ENCODE measurements at places on chromosomes 4 and X.

DNA sequence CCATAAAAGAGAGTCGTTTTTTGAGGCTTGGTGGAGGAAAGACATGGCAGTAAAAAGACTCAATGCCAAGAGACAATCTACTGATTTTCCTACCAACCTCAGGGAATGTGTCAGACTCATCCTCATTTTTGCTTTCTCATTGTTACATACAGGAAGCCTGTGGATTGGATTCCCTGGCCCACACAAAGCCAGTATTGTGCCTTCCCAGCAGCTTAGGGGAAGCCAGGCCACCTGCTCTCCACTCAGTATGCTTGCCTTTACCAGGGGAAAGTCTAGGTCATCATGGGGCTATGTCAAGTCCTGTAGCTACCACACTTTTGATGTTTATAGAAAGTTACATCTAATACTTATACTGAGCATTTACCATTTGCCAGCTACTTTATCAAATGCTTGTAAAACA lies 11.0 kb downstream of the BMX start:
- DNase-seq, result no peak

DNA sequence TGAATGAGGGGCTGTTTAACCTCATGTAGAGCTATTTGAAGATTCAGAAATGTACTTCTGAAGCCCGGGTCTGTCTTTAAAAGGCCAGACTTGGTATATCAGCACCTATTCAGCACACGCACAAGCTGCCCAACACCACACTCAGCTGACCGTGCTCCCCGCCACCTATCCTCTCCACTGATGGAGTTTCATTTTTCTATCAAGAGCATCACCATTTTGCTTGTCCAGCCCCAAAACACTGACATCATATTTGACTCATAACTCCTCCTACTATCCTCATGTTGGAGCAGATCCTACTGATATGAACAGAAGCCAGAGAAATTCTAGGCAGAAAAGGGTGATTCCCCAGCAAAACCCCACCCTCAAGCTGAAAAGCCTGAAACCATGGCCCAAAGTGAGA lies 100.3 kb downstream of the SORBS2 start:
- DNase-seq, result no peak

DNA sequence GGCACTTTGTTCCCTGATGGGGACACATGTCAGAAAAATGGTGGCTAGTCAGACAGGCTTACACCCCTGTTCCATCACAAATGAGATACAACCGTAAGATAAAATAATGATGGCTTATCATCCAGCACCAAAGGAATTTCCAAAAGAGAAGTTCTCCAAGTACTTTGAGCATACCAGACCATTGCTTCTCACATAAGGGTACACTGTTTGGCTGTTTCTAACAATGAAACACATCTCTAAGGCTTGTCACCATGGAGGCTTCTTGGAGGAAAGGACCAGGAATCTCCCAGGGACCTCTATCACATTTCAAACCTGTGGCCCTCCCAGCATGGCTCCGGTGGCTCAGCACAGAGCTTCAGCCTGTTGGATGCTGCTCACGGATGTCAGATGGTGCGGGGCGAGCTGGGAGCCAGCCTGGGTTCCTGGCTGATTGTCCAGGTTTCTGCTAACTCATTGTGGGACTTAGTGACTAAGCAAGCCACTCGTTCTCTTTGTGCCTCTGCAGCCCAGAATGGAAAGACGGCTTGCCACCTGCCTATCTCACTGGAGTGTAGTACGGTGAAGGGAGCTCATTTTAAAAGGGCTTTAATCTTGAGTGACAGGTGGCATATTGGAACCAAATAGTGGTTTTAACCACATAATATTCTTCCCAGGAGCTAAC lies 54.5 kb downstream of the FHDC1 start:
- DNase-seq, result no peak

GRCh38 chr4:53748328-53748772 lies 157.1 kb upstream of the LNX1 start:
- no peak for DNase-seq

- peak; percentile 84 for DNase-seq
Measured at GRCh38 chrX:10620121-10620699, at the start of gene MID1. MID1 (minus strand) TSS chrX:10620585; CDS start chrX:10567547, 53,038 bp downstream.

DNA sequence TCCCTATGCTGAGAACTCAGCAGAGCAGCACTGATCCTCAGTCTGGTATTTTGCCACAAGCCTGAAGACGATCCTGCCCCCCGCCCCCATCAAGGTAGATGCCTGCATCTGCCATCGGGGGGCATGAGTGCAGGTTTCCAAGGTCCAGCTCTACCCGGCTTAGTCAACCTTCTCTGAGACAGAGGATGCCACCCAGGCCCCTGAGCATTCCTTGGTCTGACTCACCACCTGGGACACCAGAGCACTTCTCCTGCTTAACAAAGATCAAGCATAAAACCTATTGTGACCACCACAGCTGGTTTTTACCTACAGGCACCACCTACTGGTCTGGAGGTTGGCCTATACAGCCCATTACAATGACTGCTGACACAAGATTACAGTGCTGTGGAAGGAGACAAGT lies 1168.1 kb downstream of the PCDH19 start:
- no peak for DNase-seq

DNA sequence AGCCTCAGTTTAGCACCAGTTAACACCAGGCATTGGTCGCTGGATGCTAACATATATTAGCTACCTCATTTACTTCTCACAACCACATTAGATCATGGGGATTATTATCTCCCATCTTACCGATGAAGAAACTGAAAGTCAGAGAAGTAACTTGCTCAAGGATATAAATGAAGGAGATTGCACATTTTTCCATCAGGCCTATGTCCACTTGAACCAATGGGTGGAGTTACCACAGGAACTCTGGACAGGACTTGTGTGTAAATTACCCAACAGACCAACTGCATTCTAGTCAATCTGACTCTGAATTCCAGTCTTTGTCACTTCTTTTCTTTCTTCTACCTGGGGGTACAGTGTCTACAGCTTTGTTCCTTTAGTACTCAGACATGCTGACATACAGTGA lies 1.8 kb downstream of the LNX1 start:
- no peak for DNase-seq

DNA sequence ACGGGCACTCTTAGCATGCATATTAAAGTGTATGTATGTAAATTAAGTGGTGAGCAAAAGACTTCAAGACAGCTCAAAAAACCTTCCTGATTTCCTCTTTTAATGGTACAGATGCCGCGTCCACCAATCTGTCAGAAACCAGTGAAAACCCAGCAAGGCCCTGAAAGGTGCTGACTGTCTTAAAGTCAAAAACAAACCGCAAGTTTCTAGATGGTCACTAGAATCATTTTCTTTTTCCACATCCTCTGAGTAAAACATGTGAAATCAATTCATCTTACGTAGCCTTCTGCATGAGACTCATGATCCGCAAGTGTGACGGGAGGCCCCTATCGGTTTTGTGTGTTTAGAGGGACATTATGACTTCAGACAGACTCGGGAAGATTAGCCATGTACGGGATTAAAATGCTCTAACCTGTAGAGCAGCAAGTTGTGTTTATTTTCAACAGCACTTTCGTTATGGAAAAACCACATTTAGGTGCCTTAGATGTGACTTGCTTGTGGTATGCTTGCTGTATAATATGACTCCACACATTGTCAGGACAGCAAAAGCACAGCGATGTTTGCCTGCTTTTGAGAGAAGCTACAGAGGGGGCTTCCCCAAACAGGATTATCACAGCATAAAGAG lies 88.2 kb upstream of the STS start:
- DNase-seq, result no peak

GRCh38 chr4:153260132-153260531 lies 55.9 kb downstream of the TRIM2 start:
- DNase-seq, result no peak

- DNase-seq, result no peak
Measured at GRCh38 chr4:21726255-21726815, 222.2 kb downstream of the KCNIP4 start.

- DNase-seq, result no peak
Measured at GRCh38 chr4:107017443-107018343, 18.4 kb downstream of the DKK2 start.

DNA sequence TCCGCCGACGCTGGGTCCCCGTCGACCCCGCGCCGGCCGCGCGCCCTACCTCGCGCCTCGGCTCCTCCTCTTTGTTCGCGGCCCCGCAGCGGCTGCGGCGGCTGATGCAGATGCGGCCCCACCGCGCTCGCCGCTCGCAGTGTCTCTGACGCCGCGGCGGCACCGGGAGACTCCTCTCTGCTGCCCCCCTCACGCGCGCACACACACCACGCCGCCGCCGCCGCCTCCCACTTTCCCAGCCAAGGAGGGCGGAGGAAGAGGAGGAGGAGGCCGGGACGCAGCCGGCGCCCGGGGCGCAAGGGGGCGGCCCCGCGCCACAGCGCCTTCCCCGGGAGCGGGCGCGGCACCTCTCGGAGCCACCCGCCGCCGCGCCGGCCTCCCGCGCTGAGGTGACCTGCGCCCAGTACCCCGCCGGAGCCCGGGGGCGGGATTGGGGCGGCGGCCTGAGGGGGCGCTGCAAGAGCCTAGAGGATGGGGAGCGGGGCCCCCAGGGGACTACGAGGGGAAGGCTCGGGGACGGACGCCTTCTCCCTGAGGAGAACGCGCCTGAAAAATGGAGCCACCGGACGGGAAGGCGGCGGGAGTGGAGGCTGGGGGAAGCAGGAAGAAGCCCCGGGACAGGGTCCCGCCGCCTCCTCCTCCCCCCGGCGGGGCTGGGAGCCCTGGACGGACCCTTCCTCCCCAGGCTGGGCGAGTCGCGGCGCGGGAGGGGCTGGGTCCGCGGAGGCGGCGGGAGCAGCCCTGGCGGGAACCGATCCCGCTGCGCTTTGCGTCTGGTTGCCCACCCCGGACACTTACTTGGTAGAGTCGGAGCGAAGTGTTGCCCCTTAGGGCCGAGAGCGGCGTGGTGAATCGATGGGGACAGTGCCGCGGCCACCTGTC lies at the start of gene SH3RF1:
Gene SH3RF1 (minus strand): TSS at position 147 of the 882 bp plus-strand sequence. CDS start 1,744 bp downstream, outside the sequence.
- peak; percentile 90 for DNase-seq

DNA sequence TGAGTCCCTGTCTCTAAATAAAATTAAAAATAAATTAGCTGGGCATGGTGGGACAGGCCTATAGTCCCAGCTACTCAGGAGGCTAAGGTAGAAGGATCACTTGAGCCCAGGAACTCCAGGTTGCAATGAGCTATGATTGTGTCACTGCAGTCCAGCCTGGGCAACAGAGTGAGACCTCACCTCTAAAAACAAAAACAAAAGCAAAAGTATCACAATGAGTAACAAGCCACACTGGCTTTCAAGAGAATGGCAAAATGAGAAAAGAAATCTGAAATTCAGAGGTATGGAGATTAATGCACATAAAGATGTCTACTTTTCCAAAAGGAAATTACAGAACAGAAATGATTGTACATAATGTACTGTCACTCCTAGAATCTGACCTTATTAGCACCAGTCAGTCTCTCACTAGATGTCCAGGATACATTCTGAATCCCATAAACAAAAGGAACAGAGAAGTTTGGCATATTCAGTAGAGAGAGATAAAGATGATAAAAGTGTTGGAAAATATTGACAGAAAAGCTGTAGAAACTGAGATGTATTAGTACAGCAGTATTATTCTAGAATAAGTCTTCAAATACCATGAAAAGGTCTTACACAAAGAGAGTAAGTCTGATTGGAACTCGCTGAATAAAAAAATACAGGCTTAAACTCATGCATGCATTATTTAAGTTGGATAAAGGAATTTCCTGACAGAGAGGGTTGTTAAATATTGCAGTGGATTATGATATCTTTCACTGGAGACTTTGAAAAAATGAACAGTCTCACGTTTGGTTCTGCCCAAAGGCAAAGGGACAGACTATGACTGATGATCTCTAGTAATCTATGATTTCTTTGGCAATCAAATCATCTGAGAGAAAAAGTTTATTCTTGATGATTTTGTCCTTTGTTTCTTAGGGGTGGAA lies 102.5 kb downstream of the SH3RF1 start:
- DNase-seq, result no peak
